ENCODE measurements at places on chromosomes 6 and 20.

- no peak for DNase-seq
Measured at GRCh38 chr6:105492706-105493673, 90.1 kb upstream of the PREP start.

- no peak for DNase-seq
Measured at GRCh38 chr6:136959471-136959891, 37.4 kb downstream of the SLC35D3 start.

GRCh38 chr6:6892744-6893583 lies 214.8 kb upstream of the RREB1 start:
- no peak for DNase-seq

GRCh38 chr6:157879873-157880254 lies 56.8 kb downstream of the SNX9 start:
- no peak for DNase-seq

- DNase-seq = no peak
Measured at GRCh38 chr6:87382861-87383260, 24.9 kb upstream of the CFAP206 start.

DNA sequence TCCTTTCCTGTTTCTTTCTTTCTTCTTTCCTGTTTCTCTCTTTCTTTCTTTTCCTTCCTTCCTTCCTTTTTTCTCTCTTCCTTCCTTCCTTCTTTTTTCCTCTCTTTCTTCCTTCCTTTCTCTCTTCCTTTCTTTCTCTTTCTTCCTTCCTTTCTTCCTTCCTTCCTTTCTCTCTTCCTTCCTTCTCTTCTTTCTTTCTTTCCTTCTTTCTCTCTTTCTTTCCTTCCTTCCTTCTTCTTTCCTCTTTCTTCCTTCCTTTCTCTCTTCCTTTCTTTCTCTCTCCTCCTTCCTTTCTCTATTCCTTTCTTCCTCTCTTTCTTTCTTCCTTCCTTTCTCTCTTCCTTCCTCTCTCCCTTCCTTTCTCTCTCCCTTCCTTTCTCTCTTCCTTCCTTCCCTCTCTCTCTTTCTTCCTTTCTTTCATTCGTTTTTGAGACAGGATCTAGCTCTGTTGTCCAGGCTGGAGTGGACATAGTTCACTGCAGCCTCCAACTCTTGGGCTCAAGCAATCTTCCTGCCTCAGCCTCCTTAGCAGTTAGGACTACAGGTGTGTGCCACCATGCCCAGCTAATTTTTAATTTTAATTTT lies 170.8 kb upstream of the GMDS start:
- DNase-seq = no peak

DNA sequence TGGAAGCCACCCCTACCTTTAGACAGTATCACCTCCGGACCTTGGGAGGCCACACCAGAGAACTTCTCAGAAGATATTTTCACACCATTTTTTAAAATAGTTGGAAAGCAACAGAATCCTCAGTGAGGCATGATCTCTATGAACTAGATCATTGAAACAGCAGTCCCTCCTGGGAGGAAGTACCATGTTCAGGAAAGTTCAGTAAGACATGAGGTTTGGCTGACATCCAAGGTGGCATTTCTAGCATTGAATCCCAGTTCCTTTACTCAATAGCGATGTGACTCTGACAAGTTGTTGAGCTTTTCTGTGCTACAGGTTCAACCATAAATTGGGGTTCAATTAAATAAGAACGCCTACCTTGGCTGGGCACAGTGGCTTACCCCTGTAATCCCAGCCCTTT lies 169.0 kb downstream of the TBC1D7 start:
- DNase-seq = no peak

DNA sequence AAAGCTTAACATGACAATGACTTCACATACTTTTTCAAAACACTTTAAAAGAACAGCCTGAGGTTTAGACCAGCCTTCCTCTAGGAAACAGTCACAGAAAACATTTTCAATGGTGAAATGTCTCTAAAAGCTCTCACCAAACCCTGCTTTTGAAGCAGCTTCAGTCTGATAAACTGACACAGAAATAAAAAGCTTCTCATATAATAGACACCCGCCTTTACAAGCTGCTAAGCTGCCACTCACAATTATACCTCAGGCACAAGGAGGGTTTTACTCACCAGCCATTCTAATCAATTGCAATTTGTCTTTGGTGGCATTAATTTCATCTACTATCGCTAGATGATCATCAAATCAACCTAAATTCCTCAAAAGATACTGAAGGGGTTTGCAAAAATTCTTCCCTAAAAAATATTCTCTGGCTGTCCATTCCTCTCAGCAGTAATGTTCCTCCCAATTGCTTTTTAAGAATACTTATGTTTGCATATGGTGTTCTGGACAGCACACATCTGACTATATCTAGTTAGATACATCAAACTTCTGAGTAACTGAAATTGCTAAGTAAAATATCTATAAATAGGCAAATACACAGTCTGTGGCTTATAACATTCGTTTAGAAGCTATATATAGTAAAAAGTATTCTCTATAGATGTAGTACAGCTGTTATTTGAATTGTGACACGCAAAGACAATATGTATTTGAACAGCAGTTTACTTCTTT lies 29.4 kb downstream of the KIF13A start:
- no peak for DNase-seq

GRCh38 chr6:115554060-115554459 lies 506.6 kb downstream of the FRK start:
- no peak for DNase-seq

DNA sequence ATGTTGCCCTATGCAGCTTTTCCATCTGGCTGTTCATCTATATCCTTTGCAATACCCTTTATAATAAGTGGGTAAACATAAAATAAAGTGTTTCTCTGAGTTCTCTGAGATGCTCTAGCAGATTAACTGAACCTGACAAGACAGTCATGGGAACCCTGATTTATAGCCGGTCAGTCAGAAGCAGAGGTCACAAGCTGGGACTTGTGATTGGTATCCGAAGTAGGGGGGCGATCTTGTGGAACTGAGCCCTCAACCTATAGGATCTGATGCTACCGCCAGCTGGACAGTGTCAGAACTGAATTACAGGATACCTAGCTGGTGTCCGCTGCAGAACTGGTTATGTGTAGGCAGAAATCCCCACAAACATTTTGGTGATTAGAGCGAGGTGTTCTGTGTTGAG lies 39.0 kb downstream of the SLC17A5 start:
- no peak for DNase-seq

GRCh38 chr6:76792394-76792793 lies 670.9 kb downstream of the HTR1B start:
- DNase-seq = no peak

- DNase-seq = no peak
Measured at GRCh38 chr6:20681243-20681684, 147.0 kb downstream of the CDKAL1 start.

- DNase-seq = no peak
Measured at GRCh38 chr6:53568776-53569616, 24.1 kb upstream of the GCLC start.

DNA sequence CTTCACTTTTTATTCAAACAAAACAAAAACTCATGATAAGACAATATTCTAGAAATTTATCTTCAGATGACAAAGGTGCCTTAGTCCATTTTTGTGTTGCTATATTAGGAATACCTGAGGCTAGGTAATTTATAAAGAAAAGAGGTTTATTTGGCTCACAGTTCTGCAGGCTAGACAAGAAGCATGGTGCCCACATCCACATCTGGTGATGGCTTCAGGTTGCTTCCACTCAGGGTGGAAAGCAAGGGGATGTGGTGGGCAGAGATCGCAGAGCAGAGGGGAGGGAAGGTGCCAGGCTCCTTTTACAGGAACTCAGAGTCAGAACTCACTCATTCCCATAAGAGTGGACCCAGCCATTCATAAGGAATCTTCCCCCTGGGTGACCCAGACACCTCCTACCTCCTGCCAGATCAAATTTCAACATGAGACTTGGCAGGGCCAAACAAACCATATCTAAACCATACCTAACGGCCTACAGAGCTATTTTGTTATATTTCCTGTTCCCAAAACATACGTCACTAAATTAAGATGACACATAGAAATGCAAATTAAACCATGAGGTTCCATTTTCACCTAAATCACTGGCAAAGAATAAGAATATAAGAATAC lies 26.4 kb downstream of the ABHD12 start:
- DNase-seq = no peak

- no peak for DNase-seq
Measured at GRCh38 chr6:38114976-38115625, 295.6 kb downstream of the ZFAND3 start.

GRCh38 chr20:63773571-63774241 lies 34.1 kb downstream of the SLC2A4RG start:
- DNase-seq = no peak

DNA sequence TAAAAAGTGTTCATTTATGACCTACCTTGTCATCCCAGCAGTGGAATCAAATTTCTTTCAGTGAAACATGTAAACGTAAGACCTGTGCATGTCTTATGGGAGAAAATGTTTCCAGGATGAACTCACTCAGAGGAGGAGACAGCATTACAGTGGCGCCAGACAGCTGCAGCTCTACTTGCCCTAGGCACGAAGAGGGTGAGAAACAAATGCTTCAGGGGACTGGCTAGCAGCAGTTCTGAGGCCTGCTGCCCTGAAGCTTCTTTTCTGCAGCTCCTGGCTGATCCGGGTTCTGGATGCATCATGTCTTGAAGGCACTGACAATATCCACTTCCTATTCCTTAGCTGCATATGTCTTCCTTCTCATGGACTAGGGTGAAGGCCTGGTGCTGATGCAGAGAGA lies 120.2 kb downstream of the QRSL1 start:
- DNase-seq = no peak
